ENCODE measurements at places on chromosomes 7 and 10. TPM values are rescaled to one million over a fixed set of nuclear protein-coding genes. Genes with fewer than 3 reads are reported as not detected.

The ZDHHC16 gene
- 29.1 TPM for total RNA-seq

The KCNH2 gene
- total RNA-seq, result 1.5 TPM

The HSPA12A gene
- 11.3 TPM for total RNA-seq

The PSPH gene
- 89.5 TPM for total RNA-seq

The CYP2C8 gene
- not detected for total RNA-seq

All from PC-9 (cell line).